ENCODE measurements at places on chromosomes 2 and 18.

- DNase-seq: no peak
Measured at GRCh38 chr2:16746833-16747232, 81.2 kb upstream of the CYRIA start.

- no peak for DNase-seq
Measured at GRCh38 chr2:174892546-174892945, 112.6 kb downstream of the CHN1 start.

GRCh38 chr2:85405201-85406059 lies 4.7 kb downstream of the CAPG start:
- DNase-seq: no peak

DNA sequence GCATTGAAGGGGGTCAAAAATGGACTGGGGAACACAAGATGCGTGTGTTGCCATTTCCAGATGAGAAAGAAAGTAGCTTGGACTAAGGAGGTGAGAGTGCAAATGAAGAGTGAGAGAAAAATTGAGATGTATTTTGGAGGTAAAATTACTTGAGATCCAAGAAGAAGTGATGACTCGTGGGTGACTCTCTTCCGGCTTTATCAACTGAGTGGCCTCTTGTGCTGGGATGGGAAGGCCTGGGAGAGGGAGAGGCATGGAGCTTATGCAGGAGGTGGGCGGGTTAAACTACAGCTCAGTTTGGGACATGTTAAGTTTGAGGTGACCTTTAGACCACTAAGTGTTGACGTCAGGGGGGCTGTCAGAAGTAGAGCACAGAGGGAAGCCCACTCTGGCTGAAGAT lies 34.9 kb downstream of the SULT1C2 start:
- DNase-seq: no peak

- DNase-seq: no peak
Measured at GRCh38 chr2:111903930-111904439, 5.6 kb downstream of the MERTK start.

DNA sequence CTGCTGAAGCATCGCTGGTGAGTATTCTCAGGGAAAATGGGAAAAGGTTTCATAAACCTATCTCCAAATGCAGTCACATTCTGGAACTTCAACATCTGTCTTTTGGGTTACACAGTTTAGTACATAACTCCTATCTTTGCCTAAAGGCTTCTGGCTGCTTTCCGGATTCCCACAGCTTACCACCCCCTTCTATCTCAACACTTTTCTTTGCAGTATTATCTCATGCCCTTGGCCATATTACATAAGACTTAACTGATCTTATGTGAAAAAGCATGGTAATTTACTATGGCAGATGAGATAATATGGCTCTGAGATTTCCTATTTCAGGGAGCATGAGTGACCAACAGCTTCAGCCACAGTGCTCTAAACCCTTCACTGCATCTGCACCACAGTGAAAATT lies 369.3 kb upstream of the LINC00305 start:
- DNase-seq: no peak
